Sigmoid colon (tissue), 7 donors: ENCODE measurements at places on chromosomes 1 and 21. TPM values are rescaled to one million over a fixed set of nuclear protein-coding genes. Genes with fewer than 3 reads are reported as not detected.

Gene CA6
- total RNA-seq, result not detected

Gene MNDA
- total RNA-seq, result 6.1 TPM

Gene RGS7
- not detected for total RNA-seq

- peaks cover 97% of the 10 kb centered on the region for H3K36me3 ChIP-seq
- no peaks in the 10 kb centered on the region for H3K27me3 ChIP-seq
- no peak overlapping the region for H3K4me3 ChIP-seq
- no peaks in the 10 kb centered on the region for H3K4me1 ChIP-seq
- H3K27ac ChIP-seq, result no peak overlapping the region
Measured at GRCh38 chr1:9737057-9737456, 85.5 kb downstream of the PIK3CD start.
